ENCODE measurements at places on chromosomes 16 and 17.

GRCh38 chr17:56640116-56640515, 46.6 kb downstream of the NOG start:
- DNase-seq: no peak

GRCh38 chr16:78879011-78879410, 721.5 kb downstream of the MAF start:
- DNase-seq: no peak

DNA sequence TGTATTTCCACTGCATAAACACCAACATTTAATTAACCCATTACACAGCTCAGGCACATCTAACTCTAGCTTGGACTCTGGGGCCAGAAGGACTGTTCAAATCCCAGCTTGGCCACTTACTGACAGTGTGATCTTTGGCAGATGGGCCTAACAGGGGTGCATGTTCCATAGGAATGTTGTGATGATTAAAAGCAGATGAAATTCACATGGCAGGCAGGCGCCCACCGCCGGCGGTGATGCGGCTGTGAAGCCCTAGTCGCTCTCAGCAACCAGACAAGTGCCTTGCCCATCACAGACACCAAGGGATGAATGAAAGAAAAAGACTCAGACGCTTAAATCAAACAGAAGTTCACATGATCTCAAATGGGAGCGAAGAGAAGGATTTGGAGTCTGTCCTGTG, 84.6 kb upstream of the WSB1 start:
- no peak for DNase-seq

- no peak for DNase-seq
Measured at GRCh38 chr16:85882181-85882810, 16.7 kb upstream of the IRF8 start.
